ENCODE measurements at places on chromosomes 13 and 19.

DNA sequence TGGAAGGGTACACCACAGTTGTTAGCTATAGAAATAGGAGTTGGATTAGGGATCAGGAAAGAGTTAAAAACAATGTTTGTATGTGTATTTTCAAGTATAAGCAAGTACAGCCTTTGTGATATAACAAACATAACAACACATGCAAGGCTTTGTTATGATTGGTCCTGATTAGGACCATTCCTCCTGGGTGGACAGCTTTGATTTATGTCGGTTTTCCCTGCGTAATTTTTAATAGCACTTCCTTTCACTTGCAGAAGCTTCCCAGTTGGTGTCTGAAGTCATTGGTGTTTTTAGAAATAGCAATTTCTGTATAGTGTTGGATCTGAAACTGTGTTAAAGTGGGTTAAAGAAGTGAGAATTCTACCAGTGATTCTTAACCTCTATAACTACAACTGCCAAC, 10.0 kb downstream of the FNDC3A start:
- DNase-seq, result no peak

DNA sequence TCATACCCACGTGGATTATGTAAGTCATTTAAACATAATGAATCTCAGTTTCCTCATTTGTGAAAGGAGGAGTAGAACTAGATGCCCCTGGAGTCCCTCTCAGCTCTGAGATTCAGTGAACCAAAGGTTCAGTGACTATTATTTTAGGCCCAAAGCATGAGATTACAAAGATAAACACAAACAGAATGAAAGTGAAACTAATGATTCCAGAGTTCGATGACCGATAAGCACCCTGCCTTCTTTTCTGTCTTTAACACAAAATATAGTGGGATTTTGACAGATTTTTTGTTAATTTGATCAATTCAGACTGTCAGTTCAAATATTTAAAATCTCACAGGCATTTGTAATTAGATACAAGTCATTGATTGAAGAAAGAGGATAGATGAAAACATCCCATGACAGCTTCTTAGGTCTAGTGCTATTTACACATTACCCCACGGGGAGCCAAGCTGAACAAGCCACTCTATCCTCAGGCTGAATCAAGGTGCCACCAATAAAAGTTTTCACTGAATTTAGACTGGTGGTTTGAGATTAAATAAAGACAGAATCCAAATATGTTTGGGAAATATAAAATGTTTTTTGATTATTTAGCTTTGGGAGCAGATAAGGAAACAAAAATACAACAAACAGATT, 64.6 kb upstream of the RAP2A start:
- no peak for DNase-seq

- DNase-seq, result no peak
Observed at GRCh38 chr19:6589711-6590257, 1.2 kb downstream of the CD70 start.

- peak; percentile 89 for DNase-seq
Observed at GRCh38 chr19:6590827-6591319, at the start of gene CD70. Gene CD70, minus strand, starts transcription at chr19:6591150. Its CDS starts 148 bp downstream, at chr19:6591002.

GRCh38 chr13:33213024-33213768, 72.4 kb downstream of the STARD13 start:
- DNase-seq, result no peak

- no peak for DNase-seq
Observed at GRCh38 chr19:21317821-21318220, 11.4 kb downstream of the ZNF708 start.

DNA sequence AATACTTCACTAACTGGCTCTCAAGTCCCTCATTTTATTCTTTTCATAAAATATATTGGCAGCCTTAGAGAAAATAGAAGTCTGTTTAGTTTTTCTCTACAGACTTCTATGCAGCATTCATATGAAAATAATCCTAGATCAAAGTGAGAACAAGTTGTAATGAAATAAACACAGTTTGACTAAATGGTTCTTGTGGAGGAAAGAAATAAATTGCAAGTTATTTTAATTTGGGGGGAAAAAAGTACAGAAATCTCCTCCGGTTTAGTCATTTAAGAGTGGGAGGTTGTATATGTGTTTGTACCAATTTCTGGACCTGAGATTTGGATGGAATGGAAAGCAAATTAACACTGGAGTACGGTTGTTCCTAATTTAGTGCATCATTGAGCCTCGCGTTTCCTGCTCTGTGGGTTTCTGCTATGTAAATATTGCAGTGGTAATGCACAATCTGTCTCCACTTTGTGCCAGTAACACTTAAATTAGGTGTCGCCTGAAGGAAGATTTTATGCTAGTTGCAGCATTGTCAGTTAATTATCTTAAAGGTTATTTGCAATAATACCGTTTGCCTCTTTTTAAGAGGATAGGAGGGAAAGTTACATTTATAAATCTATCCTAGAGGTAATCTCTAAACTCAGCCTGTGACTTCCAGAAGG, 100.2 kb downstream of the ZIC5 start:
- DNase-seq, result no peak

GRCh38 chr13:46062185-46062584, 9.6 kb upstream of the ZC3H13 start:
- peak; percentile 43 for DNase-seq

GRCh38 chr13:49146950-49147355, 73.2 kb upstream of the MLNR start:
- no peak for DNase-seq

DNA sequence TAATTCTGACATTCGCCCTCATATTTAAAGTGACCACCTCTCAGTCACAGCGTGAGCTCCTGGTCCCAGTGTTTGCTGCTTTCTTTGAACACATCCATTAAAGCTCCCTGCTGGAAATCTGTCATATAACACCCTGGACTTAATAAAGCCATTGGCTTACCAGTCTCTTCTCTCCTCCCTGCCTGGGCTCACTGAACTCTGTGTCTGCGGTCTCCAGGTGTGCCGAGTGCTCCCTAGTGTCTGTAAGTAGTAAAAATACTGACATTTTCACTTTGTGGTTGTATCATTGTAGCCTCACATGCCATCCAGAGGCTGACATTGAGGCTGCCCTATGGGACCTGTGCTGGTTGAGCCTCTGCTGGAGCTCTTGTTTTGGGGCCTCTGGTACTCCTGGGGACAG, 2.6 kb upstream of the PSG11 start:
- DNase-seq, result no peak

DNA sequence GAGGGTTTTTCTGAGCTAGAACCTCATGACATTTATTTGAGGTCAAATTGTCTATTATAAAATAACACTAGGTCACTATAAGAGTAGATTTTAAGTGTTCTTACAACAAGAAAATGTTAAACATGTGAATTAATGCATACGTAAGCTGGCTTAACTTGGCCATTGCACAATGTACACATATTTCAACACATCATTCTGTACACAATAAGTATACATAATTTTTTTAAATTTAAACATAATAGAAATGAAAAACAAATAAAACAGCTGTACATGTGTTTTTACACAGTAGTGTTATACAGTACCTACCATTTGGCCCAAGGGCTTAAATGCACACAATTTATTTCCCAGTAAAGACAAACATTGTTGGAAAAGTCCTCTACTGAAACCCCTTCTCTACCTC, 269.9 kb downstream of the DACH1 start:
- no peak for DNase-seq

GRCh38 chr13:27556109-27556508, 64.2 kb downstream of the LNX2 start:
- DNase-seq, result no peak

DNA sequence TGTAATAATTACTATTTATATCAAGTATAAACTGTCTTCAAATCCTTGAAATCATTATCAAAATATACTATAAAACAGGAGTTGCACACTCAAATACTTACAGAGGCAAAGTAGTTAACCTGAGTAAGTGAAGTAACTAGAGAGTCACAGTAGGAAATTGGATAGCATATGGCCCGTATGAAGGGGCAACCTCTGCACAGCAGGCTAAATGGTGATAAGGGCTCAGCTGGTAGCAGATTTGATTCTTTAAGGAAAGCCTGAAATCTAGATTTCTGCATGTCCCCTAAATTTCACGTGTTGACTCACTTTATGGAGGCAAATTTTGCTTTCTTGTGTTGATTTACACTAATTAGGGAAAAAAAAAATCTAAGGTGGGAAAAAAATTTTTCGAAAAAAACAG, 46.4 kb downstream of the STOML3 start:
- no peak for DNase-seq

DNA sequence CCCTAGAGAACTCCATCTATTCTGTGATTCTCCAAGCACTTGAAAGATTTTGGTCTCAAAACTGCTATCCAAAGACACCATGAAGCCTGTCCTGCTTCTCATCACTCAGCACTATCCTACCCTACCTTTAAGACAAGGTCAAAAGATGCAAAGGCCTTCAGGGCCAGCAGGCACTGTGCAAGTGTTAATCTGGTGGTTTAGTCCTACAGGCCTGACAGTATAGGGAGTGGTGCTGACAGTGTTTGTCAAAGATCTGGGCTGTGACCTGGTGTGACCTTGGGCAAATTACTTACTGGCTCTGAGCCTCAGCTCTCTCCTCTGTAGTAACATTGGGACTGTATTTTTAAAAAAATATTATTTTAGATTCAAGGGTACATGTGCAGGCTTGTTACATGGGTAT, 28.0 kb downstream of the SIAH3 start:
- peak; percentile 25 for DNase-seq

DNA sequence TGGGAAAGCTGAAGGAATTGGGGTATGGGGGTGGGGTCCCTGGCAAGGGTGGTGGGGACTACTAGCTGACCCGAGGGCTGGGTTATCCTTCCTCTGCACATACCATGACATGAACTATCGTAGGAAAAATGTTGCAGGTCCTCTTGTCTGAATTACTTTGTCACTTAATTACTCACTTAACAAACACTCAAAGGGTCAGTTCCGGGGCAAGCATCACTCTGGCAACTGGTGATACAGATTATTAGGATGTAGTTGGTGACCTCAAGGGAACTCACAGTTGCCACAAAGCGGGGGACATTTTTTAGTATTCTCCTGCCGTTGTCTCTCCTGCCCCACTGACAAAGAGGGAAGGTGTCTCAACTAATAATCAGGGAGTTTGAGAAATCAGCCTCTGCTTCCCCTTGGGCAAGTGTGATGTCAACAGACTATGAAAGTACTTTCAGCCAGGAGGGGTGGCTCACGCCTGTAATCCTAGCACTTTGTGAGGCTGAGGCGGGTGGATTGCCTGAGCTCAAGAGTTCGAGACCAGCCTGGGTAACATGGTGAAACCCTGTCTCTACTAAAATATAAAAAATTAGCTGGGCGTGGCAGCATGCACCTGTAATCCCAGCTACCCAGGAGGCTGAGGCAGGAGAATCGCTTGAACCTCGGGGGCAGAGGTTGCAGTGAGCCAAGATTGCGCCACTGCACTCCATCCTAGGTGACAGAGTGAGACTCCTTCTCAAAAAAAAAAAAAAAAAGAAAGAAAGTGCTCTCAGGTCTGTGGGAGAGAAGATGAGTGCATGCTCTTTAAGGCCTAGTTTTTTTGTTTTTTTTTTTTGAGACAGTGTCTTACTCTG, 10.3 kb downstream of the DNAJB1 start:
- no peak for DNase-seq

- DNase-seq, result no peak
Observed at GRCh38 chr13:23394821-23395220, 38.7 kb downstream of the SACS start.

DNA sequence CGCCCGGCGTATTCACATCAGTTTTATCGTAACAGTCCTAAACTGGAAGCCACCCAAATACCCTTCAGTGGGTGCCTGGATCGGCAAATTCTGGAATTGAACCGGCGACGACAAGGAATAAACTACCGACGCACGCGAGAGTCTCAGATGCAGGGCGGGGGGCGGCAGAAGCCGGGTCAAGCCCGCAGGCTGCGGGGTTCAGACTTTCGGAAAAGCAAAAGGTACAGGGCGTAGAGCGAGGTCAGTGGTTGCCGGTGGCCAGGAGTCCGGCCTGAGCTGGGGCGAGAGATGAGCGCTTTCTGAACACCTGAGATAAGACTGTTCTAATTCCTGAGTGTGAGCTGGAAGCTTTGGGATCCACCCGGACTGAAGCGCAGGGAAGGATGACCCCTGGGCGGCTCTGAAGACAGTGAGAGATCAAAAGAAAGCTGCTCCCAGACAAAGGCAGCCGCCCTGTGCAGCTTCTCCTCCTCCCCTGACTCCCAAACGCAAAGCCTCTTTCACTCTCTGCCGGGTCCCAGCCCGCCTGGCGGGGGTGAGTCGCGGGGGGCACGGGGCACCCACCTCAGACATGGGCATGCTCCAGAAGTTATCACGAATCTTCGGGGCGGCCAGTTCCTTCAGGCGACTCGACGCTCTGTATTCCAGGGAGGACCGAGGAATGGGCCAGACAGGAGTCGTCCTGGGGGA, 26.2 kb upstream of the MIER2 start:
- no peak for DNase-seq

GRCh38 chr19:56712611-56713276, 41.2 kb upstream of the ZNF835 start:
- no peak for DNase-seq

DNA sequence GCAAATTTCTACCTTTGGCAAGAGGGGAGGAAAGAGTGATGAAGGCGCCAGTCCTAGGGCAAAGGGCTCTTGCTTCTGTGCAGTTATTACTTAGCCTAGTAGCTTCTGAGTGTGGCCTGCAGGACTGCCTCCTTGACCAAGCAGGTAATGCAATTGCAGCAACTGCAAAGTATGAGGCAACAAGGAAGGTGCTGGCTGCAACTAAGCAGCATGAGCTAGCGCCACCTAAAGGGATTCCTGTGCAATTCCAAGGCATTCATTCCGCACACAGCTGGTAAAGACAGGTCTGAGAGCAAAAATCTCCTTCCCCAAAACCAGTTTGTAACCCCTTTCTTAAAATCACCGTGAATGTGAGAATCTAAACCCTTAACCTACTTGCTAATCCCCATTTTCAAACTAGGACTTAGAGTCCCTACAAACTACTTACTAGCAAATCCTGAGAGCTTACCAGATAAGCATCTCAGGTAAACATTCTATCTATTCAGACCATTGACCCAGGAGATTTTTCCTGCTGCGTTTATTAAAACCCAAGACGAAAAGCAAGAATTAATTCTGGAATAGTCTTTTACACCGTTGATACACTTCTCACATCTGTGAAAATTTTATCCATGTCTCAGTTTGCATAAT, 62.9 kb downstream of the DCT start:
- DNase-seq, result peak; percentile 37

- DNase-seq, result no peak
Observed at GRCh38 chr19:31262725-31263191, 86.5 kb downstream of the TSHZ3 start.

- DNase-seq, result no peak
Observed at GRCh38 chr19:43704002-43704705, 11.7 kb upstream of the IRGC start.

- no peak for DNase-seq
Observed at GRCh38 chr13:41956272-41956671, 4.6 kb downstream of the VWA8 start.
